Stimulated activated CD4-positive, alpha-beta T cell treated with anti-CD3 and anti-CD28 coated beads, Interleukin-15, amount 100 ng/mL, for 1 hour (primary cell): ENCODE measurements at places on chromosomes 4 and X.

DNA sequence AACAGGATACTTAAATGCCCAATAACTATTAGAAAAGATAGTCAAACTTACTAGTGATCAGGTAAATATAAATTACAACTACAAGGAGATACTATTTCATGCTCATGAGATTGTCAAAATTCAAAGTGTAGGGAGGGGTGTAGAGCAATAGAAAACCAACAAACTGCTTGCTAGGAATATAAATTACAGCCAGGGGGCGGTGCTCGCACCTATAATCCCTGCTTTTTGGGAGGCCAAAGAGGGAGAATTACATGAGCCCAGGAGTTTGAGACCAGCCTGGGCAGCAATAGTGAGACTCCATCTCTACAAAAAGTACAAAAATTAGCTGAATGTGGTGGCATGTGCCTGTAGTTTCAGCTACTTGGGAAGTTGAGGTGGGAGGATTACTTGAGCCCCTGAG lies 556.5 kb upstream of the NR3C2 start:
- DNase-seq, result no peak

DNA sequence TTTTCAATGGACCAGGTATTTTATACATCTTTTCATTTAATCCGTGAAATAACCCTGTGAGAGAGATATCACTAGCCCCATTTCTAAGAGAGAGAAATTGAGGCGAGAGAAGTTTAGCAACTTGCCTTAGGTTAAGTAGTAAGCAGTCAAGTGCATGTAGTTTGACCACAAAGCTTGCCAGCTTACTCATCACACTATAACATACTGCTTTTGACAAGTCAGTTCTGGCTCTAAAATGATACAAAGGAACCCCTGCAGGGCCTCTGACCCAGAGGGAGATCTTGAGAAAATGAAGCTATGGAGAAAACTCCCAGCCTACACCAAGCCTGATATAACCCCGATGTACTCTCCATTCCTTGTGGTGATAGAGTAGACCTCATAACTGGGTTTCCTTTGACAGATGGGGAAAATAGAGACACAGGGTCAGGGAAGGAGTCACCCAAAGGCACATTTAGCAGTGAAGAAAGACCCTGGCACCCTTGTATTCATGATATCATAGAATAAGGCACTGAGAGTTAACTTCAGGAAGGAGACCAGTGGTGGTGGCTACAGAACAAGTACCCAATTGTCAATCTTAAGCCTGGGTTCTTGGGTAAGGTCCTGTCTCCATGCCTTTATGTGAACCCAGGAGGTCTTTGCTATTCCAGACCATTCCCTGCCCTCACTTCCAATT lies 60.2 kb upstream of the MSN start:
- DNase-seq, result no peak

DNA sequence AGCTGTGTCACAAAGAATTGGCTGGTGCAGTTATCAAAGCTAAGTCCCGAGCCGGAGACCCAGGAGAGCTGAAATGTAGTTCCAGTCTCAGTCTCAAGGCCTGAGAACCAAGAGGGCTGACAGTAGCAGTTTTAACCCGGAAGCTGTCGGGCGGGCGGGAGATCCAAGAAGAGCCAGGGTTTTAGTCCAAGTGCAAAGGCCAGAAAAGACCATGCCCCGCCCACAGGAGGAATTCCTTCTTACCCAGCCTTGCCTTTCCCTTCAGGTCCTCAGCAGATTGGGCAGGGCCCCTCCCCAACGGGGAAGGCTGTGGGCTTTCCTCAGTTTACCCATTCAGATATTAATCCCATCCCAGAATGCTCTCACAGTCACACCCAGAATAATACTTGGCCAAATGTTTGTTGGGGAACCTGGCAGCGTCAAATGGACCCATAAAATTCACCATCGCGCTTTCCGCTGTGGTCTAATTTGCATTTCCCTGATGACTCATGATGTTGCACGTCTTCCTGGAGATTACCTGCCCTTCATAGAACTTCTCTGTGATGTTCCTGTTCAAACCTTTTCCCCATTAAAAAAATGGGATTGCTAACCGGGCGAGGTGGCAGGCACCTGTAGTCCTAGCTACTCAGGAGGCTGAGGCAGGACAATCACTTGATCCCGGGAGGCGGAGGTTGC lies 16.2 kb downstream of the MAEA start:
- no peak for DNase-seq

- DNase-seq, result no peak
These were observed 92.9 kb downstream of the ANK2 start for GRCh38 chr4:113142351-113142750.

GRCh38 chrX:17822351-17822750 lies 38.7 kb downstream of the RAI2 start:
- no peak for DNase-seq

GRCh38 chr4:107125496-107125895 lies 89.4 kb upstream of the DKK2 start:
- DNase-seq, result no peak

GRCh38 chr4:10162341-10163000 lies 45.9 kb upstream of the WDR1 start:
- no peak for DNase-seq

- no peak for DNase-seq
These were observed 13.9 kb downstream of the WDR1 start for GRCh38 chr4:10102474-10103332.

- no peak for DNase-seq
These were observed 140.6 kb upstream of the BANK1 start for GRCh38 chr4:101649790-101650515.
